ENCODE measurements at places on chromosomes 1 and 21.

- no peak for DNase-seq
Measured at GRCh38 chr1:46611691-46612221, 4.9 kb downstream of the MOB3C start.

DNA sequence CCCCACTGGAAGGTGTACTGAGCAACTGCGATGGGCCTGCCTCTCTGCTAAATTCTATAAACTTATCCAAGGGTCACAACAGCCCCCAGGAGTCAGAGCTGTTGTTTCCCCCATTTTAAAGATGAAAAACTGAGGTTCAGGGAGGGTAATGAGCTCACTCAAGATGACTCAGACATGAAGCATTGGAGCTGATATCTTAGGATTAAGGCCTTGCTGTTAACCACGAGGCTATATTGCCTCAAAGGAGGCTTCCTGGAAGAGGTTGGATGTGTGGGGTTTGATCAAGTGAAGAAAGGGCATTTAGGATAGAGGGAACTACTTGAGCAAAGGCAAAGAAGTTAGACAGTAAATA, 6.7 kb downstream of the LDLRAP1 start:
- DNase-seq, result no peak

- no peak for DNase-seq
Measured at GRCh38 chr1:184299796-184300195, 87.0 kb upstream of the C1orf21 start.

- DNase-seq, result no peak
Measured at GRCh38 chr21:35208810-35209517, 159.9 kb upstream of the RUNX1 start.

GRCh38 chr1:211548321-211549091, 30.5 kb downstream of the SLC30A1 start:
- DNase-seq, result no peak

- DNase-seq, result no peak
Measured at GRCh38 chr1:63817152-63817667, 43.4 kb downstream of the ROR1 start.

DNA sequence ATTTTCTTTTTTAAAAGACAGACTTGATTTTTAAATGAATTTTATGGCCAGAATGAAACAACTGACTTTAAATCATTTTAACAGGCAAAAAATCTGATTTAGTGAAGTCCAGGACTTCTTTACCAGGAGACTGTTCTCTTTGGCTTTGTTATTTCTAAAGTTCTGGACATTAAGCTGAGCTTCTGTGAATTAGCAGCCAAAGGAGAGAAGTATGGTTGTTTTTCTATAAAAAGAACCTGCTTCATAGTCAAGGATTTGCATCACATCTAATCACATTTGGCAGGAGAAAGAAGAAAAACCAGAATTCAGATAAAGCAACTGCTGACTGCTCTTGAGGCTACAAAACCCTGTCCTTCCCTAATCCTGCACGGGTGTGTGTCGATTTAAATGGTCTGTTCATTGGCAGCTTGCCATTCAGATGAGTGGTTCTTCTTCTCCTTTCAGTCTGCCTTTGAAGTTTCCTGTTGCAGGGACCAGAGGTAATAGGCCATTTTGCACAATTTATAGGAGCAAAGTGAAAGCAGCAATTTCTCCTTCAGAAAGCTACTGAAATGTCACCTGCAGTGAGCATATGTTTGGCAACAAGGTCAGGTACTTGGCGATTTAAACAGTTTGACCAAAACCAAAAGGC, 215.4 kb downstream of the OLFM3 start:
- DNase-seq, result peak; percentile 54

GRCh38 chr1:237065903-237066302, 23.9 kb downstream of the RYR2 start:
- DNase-seq, result no peak

GRCh38 chr1:235265900-235266299, 62.1 kb downstream of the ARID4B start:
- no peak for DNase-seq

- DNase-seq, result no peak
Measured at GRCh38 chr1:224256640-224257039, 73.3 kb downstream of the NVL start.

DNA sequence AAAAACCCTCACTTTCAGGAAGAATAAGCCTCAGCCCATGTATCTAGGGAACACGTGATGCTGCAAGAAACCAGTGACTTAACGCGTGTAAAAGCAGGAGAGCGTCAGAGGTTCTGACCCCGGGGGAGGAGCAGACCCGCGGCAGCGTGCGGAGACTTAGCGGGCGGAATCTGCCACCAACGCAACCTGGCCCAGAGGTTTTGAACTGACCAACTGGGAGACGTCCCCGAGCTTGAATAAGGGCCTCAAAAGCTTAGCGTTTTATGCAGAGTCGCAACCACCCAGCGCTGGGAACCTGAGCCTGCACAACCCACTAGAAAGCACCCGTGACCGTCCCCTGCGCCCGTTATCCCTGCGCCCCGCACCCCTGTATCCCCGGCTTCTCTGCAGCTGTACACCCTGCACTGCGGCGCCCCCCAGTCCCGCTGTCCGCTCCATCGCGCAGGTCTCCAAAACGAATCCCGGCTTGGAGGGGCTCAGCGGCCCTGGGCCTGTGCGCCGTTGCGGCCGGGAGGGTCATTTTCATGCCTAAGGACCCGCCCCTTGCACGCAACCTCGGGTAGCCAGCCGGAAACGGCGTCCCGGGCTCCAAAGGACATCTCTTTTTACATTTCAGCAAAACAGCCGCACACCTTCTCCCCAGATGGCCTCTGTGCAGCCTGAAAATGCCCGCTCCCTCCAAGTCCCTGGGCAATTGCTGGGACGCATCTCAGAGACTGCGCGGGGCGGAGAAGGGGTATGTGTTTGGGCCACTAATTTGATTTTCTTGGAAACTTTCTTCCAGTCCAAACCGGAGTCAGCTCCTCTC, 29.4 kb upstream of the TRIM17 start:
- no peak for DNase-seq

Data from mesothelial cell of epicardium (in vitro differentiated cells).